Heart right ventricle (tissue), 16 donors: ENCODE measurements at places on chromosomes 1 and 21. TPM values are rescaled to one million over a fixed set of nuclear protein-coding genes. Genes with fewer than 3 reads are reported as not detected.

DNA sequence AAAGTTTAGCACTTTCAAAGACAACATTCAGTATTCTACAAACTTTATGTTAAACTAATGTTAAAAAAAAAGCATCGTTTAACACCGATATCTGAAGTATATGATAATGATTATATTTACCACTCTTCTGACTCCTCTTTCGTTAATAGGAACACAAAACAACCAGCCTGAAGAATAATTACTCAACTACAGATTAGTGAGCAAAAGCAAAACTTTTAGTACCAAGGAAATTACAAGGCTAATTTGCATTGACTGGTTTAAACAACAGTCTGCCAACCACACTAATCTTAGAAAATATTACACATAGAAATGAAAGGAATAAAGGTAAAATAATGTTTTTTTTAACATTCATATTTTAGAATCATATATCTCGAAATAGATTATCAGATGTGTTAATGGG lies 500.7 kb downstream of the LMO4 start:
- DNase-seq, result no peak

TINAGL1 gene
- 332 TPM for polyA plus RNA-seq

DNA sequence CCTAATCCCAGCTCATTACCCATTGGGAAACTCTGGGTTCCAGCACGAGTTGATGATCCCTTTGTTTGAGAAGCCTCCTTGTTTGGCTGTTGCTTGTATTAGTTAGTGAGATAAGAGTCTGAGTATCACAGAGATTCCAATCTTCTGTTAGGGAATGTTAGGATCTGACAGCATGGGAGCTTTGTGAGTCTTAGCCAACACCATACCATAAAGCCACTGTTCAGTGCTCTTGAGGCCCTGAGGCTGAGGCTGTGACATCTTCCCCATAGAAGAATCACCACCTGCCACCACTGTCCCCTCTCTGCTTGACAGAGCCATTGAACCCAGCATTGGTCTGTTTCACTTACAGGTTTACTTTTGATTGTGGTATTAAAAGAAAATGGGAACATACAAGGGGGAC lies 29.3 kb upstream of the NFASC start:
- no peak for DNase-seq

ADAM30 gene
- not detected for polyA plus RNA-seq

- no peak for DNase-seq
Observed at GRCh38 chr1:236834876-236835275, 39.8 kb downstream of the MTR start.

AGBL4 gene
- not detected for polyA plus RNA-seq

PLA2G2F gene
- polyA plus RNA-seq, result not detected

- no peak for DNase-seq
Observed at GRCh38 chr1:9416506-9416905, 122.8 kb upstream of the SLC25A33 start.

KIF26B gene
- 1.4 TPM for polyA plus RNA-seq

ANGPTL1 gene
- polyA plus RNA-seq, result 20.1 TPM

- peak; percentile 32 for DNase-seq
Observed at GRCh38 chr1:64471218-64472039, 1.5 kb downstream of the CACHD1 start.

DNA sequence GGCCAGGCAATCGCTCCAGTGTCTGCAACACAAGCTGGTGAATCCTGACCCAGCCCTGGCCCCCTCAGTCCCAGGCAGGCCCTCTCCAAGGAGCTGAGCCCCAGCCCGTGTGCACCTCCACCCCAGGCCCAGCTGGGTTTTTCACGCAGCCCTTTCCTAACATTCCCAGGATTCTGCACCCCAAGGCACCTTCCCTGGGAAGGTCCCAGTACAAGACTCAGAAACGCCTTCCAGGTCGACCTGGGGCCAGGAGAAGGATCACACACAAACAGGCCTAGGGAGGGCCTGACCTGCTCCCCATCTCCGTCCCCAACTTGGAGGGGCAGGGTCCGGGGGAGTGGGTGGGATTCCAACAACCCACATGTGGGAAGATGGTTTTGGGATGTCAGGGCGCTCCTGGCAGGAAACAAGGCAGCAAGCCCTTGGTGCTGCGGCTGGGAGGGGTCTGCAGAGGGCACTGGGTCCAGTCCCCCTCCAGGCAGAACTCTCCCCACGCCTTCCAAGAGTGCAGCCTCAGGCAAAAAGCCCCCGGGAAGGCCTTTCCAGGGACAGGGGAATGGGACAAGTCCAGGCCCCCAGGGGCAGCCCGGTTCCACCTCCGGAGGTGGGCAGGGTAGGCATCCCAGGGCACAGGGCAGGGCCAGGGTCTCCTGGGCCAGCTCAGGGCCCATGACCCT lies 58.3 kb downstream of the KCNAB2 start:
- no peak for DNase-seq

LHX8 gene
- polyA plus RNA-seq, result not detected

KLHDC7A gene
- polyA plus RNA-seq, result not detected

SLAMF9 gene
- polyA plus RNA-seq, result not detected

DNA sequence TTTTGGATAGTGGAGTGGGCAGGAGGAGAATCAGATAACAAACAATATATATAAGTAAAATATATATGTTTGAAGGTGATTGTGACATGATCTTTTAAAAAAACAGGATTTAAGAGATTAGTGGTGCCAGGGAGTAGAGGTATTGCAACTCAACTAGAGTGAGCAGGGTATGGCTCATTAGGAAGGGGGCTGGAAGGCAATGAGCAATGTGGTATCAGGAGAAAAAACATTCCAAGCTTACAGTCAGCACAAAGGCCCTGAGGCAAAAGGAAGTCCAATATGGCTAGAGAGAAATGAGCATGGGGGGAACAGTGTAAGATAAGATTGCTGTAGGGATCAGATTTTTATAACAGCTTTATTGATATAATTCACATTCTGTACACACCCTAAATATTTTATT lies 5.3 kb upstream of the GADD45A start:
- no peak for DNase-seq

GRCh38 chr1:67146101-67146500 lies 11.3 kb upstream of the C1orf141 start:
- no peak for DNase-seq

SH2D2A gene
- 0.96 TPM for polyA plus RNA-seq

DNA sequence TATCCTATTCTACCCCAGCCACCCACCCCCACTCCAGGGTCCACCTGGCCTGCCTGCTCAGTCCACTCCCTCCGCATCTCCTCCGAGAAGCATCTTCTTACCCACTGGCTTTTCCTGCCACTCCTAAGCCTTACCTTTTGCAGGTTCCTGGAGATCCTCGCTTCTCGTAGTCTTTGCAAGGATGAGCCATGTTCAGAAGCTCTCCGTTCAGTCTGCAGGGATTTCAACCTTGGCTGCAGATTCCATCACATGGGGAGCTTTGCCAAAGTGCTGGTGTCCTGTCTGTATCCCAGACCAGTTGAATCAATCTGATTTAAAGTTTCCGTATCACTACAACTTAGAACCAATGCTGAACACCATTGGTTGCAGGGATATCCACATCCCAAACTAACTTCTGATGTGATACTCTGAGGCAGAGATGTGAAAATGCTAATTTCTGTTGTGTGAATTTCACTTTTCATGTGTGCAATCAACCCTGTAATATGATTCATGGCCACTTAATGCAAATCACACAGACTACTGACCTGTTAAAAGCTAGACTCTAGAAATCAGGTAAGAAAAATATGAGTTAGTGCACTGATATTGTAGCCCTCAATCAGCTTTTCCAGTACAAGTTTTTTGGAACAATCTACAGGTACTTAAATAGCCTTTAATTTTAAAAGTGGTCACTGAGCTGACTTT lies 61.9 kb downstream of the CAPN2 start:
- no peak for DNase-seq

DNA sequence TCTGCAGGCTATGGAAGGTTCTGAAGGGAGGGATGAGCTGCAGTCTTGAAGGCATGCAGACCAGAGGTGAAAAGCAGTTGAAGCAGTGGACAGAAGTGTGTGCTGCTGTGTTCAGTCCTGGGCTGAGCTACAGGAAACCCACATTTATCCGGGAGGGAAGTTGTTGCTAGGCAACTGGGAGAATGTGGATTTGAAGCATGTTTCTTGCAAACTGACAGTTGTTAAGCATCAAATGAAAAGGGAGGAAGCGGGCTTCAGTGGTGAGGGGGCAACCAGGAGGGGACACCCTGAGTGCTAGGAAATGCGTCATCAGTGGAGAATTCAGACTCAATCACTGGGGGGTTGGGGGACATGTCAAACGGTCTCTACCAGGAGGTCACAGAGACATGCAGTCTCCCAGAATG lies 28.7 kb downstream of the ABCA4 start:
- peak; percentile 84 for DNase-seq

ST6GALNAC3 gene
- 3.8 TPM for polyA plus RNA-seq

DNA sequence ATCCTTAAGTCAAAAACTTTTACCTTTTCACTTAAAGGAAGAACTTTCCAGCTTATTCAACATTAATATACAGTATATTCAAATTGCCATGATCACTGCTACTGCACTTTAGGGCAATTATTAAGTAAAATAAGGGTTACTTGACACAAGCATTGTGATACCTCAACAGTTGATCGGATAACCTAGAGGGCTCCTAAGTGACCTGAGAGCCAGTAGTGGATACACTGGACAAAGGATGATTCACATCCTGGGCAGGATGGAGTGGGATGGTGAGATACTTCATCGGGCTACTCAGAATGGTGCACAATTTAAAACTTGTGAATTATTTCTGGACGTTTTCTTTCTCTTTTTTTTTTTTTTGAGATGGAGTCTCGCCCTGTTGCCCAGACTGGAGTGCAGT lies 54.5 kb upstream of the PPM1J start:
- DNase-seq, result no peak

GRCh38 chr1:19338323-19338762 lies 26.2 kb downstream of the SLC66A1 start:
- no peak for DNase-seq

- peak; percentile 31 for DNase-seq
Observed at GRCh38 chr1:108817016-108817415, 39.9 kb downstream of the AKNAD1 start.

RPS6KA1 gene
- 2.8 TPM for polyA plus RNA-seq

GRCh38 chr1:32163405-32163804 lies 16.1 kb upstream of the TXLNA start:
- no peak for DNase-seq

TRIM62 gene
- polyA plus RNA-seq, result 2.5 TPM

- DNase-seq, result no peak
Observed at GRCh38 chr1:53580009-53580400, 120.8 kb downstream of the DMRTB1 start.
